ENCODE measurements at places on chromosomes 5 and 9.

- DNase-seq = no peak
Measured at GRCh38 chr9:116042321-116042720, 111.3 kb upstream of the PAPPA start.

- no peak for DNase-seq
Measured at GRCh38 chr5:78320401-78320800, 25.9 kb upstream of the AP3B1 start.

- DNase-seq = no peak
Measured at GRCh38 chr5:98656125-98656795, 117.2 kb upstream of the RGMB start.

DNA sequence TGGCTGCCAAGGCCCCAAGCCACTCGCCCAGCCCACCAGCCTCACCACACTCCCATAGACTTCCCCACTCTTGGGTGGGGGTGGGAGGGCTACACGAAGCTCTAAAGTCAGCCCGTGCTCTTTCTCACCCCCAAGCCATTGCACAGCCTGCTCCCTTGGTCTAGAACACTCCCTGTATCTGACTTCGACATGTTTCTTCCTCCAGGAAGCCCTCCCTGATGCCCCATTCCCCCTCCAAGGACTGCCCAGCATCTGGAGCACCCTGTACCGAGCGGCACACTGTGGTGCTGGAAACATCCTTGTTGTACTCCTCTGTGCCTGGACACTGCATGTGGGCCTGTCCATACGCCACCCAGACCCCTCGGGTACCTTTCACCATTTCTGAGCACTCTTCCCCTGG, 49.4 kb upstream of the KCNMB1 start:
- DNase-seq = no peak

- DNase-seq = no peak
Measured at GRCh38 chr5:179301796-179302195, 43.5 kb downstream of the ADAMTS2 start.

- DNase-seq = no peak
Measured at GRCh38 chr9:130995086-130996011, 13.6 kb upstream of the LAMC3 start.

GRCh38 chr5:10254686-10255085, 4.6 kb downstream of the CCT5 start:
- DNase-seq = no peak
